ENCODE measurements at places on chromosomes 3 and 15.

GRCh38 chr3:176767385-176767784 lies 429.9 kb downstream of the TBL1XR1 start:
- DNase-seq, result no peak

DNA sequence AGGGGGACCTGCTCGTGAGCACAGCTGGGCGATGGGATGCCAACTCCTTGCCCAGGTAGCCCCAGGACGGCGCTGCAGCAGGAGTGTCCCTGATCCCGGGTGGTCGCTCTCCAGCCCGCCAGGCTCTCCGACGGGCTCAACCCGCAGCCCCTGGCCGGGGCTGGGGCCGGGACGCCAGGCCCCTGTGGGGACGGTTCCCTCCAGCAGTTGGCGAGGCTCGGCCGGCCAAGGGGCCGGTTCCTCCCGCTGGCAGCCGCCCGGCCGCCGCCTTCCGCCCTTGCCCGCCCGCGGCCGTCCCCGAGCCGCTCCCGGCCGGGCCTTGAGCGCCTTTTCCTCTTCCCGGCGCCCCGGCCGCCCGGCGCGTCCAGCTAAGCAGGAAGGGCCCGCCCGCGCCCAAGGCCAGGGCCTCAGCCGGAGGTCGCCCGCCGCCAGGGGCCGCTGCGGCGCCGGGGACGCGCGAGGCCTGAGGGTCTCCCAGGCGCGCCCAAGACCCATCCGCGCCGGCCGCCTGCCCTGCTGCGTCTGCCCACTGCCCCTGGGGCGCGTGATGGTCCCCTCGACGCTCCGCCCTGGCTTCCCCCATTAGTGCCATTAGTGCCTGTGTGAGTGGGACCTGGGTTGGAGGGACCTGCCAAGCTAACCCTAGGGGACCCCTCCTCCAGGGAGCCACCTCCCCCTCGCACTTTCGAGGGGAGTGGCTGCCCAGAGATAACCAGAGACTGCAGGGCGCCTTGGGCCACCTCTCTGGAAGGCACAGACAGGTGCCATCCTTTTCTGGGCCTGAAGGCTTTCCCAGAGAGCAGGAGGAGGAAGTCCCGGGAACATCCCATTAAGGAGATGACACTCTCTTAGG lies 106.4 kb downstream of the FBLN2 start:
- DNase-seq, result no peak

DNA sequence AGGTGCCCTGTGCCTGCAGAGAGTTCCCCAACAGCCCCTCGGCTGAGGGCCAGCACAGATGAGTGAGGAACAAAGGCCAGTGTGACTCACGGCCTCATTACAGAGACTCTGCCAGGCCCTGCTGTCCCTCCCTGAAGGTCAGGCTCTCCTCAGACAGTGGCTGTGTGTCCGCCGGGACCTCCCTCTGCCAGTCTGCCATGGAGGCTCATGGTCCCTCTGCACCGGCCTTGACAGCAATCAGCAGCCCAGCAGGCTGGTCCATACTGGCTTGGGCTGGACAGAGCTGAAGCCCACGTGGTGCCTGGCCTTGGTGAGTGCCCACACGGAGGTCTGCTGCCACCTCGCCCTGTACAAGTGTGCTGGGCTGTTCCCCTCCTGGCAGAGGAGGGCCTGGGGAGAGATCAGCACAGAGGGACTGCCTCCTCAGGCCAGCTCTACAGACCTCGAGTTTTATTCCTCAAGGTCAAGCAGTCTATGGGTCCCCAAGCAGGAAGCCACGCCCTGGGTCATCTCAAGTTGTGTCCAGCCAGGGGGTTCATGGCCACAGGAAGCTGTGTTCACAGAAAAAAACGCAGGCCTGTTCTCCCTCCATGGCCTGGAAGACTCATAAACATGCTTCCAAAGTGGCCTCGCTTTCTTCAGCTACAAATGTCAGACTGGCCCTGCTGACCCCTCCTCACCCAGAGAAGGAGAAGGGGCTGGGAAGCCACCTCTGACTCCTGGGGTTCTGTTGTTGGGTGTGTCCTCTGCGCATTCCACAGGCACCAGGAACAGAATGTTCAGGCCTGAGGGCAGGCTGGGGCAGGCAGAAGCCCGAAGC lies 27.0 kb downstream of the SLC41A3 start:
- DNase-seq, result no peak

GRCh38 chr3:143135150-143135549 lies 15.6 kb downstream of the CHST2 start:
- no peak for DNase-seq

- DNase-seq, result no peak
Measured at GRCh38 chr15:59059076-59059597, 45.8 kb upstream of the CCNB2 start.

DNA sequence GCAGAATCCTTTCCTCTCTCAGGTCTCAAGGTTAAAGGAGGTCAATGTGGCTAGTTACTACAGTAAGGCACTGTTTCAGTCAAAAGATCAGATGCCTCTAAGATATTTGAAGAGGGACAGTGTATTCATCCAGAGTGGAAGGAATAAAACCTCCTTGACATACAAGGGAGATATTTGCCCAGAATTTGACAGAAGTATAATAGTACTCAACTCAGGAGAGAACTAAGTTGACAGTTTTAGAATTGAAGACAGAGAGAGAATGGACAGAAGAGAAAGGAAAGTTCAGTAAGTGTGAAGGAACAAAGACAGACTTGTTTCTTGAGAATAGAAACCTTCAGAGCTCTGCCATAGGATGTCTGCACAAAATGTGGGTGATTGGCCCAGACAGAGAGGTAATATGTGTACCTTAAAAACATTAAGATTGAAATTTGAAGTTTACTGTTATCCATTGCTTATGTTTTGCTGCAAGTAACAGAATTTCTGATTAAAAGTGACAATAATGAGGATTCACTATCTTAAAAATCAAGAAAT lies 507.1 kb downstream of the IGSF11 start:
- DNase-seq, result no peak

GRCh38 chr3:14605744-14606143 lies 45.8 kb upstream of the CCDC174 start:
- no peak for DNase-seq

DNA sequence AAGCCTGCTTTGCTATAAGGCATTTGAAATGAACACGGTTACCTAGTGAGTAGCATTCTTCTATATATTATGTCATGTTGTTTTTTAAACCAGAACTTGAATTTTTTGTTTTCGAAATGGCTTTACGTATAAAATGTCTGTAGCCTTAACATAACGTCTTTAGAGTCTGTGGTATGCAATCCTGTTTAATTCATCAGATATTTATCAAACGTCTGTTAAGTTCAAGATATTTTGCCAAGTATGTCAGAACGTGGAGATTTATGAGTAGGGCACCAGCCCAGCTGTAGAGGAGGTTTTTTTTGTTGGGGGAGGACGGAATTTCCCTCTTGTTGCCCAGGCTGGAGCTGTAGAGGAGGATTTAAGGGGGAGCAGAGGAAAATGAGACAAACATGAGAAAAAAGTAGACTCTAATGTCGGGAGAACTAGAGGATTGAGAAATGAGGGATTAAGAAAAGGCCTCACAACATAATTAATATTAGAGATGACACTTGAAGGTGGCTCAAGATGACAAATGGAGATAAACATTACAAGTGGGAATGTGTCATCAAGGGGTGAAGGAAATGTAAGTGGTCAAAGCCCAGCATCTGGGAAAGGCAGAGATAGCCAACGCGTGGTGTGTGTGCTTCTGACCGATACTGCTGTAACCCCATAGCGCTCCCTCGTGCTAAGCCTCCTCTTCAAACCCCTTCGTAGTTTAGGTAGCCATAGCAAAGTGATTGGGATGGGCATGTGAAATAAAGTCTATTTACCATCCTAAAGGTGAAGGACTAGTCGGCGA lies 154.0 kb upstream of the GOLGA6L4 start:
- no peak for DNase-seq

- DNase-seq, result peak; percentile 40
Measured at GRCh38 chr15:25710184-25710583, 152.9 kb downstream of the ATP10A start.

DNA sequence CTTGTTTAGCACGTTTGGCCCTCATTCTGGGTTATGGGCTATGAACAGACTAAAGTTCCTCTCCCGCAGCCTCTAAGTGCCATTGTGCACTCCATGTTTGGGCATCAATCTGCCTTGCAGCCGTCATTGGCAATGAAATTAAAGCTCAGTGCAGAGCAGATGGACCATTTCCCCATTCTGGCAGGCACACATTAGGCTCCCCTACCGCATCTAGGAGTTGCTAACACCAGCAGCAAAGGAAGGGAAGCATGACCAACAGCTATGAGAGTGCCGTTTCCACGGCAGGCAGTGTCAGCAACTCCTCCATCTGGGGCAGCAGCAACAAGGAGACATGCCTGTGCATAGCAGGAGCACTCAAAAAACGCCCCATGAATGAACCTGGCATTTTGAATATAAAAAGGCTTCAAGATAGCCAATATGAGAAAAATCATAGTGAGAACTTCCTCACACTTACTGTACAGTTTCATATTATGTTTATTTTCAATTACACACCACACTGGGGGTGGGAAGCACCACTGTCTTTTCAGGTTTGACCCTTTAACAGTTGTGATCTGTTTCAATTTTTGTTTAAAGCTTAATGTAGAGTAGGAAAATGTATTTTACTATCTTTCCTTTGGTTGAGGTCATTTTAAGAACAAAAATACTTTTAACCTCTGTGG lies 218.7 kb downstream of the KCNMB2 start:
- DNase-seq, result no peak

DNA sequence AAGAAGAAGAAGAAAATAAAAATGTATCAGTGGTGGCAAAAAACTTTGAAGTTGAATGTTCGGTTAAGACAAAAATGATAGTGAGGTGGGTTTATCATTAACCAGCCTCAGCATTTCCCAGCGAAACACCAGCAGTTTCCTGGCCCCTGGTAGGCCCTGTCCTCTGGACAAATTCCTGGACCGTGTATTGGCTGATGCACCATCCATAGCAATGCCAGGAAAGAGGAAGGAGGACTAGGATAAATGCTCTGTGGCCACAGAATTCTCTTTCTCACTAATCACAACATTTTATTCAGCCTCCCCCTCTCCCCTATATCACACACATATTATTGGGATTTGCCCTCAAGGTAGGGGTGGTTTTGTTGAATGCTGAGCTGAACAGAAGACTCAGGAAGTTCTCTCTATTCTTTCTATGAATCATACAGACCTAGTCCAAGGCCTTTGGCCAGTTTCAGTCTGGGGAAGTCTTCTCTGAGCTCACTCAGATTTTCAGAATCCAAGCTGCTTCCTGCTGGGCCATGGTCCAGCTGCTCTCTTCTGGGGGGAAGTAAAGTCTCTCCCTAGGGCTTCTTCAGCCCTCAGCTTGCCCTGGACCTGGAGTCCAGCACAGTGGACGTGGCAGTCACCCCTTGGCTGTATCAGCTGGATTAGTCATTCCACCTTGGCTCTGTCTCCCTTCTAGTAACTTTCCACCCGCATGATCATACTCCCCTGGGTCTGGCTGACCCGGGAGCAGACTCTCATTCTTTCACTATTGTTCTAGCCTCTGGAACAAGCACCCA lies 27.6 kb downstream of the SLC28A1 start:
- no peak for DNase-seq

DNA sequence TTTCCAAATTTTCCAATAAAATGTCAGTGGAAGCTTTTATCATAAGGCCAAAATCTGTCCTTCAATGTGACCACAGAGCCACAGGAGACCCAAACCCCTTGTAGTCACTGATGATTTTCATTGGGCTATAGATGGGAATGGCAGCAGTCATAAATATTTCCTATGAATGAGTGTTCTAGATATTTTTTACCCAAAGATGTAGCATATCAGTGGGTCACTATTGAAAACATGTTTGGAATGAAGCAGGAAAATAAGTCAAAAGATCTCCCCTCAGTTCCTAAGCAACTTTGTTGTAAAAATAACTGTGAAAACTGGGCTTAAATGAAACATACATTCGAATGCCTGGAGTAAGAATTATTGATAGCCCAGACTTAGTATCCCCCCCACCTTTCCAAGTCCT lies 49.0 kb downstream of the NKIRAS1 start:
- DNase-seq, result no peak

DNA sequence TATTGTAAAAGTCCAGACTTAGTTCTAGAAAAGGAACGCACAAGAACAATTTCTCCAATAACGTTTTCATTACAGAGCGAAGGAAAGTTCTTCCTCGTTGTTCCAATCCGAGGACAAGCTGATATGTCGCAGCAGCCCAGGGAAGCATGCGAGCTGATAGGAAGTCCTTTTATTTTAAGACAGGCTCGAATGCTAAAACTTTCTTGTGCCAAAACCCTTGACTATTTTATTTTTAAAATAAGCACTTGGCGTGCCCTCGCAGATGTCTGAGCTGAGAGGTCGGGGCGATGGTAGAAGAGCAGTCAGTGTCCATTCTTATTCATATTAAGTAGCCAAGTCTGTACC lies 433 bp upstream of the MITF start:
- no peak for DNase-seq

GRCh38 chr3:53846134-53846850 lies at the start of the genes CHDH and IL17RB:
TSS of gene CHDH (minus strand) at chr3:53846419. CDS start at chr3:53824008, 22,411 bp downstream.
TSS of gene IL17RB (plus strand) at chr3:53846568. CDS start at chr3:53846589, 21 bp downstream.
- no peak for DNase-seq

DNA sequence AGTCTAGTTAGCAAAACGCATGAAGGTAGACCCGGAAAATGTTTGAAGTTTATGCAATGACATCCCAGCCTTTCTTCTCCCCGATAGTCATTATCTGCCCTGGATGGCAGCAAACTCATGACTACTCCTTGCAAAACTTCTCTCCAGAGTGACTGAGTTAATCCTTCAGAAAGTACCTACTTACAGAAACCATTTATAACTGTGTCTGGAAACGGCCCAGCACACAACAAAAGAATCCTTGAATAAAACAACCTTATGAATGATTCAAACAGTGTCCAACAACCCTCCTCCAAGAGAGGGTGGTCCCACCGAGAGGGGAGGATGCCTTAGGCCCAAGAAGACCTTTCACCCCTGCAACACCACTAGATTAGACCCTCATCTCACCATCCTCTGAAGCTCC lies 14.2 kb downstream of the ST8SIA2 start:
- DNase-seq, result no peak

DNA sequence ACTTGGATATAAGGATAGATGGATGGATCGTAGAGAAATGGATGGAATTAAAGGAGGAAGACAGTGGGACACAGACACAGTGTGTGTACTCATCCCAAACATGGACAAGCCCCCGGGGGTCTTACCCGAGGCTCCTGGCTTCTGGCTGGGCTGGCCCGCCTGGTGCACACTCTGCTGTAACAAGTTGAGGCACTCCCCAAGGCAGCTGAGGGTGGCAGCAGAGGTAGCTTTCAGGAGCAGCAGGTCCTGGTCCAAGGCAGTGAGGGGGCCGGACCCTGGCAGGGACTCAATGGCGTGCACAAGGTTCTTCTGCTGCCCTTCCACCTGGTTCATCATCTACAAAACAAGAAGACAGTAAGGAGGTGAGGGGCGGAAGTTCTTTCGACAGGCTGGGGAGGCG lies 215.1 kb downstream of the STT3B start:
- no peak for DNase-seq

DNA sequence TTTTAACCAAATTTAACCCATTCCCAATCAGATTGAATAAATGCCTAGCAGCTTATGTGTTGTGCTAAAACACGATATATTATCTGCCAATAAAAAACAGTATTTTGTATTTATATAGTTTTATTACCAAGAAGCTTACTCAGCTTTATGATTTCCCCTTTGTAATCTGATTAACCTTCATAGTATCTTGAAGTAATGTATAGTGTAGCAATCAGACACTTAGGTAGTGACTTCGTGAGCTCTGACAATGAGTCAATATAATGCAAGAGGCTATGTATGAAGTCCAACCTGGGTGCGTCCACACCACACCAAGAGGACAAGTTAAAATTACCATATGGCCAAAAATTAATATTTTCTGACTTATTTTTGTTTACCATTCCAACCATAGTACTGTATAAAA lies 2.1 kb upstream of the CNBP start:
- DNase-seq, result no peak

Measured in activated CD4-positive, alpha-beta T cell treated with anti-CD3 and anti-CD28 coated beads, Interleukin-2, amount 50 U/mL, for 4 hours (primary cell).